ENCODE measurements at places on chromosomes 7 and 10.

DNA sequence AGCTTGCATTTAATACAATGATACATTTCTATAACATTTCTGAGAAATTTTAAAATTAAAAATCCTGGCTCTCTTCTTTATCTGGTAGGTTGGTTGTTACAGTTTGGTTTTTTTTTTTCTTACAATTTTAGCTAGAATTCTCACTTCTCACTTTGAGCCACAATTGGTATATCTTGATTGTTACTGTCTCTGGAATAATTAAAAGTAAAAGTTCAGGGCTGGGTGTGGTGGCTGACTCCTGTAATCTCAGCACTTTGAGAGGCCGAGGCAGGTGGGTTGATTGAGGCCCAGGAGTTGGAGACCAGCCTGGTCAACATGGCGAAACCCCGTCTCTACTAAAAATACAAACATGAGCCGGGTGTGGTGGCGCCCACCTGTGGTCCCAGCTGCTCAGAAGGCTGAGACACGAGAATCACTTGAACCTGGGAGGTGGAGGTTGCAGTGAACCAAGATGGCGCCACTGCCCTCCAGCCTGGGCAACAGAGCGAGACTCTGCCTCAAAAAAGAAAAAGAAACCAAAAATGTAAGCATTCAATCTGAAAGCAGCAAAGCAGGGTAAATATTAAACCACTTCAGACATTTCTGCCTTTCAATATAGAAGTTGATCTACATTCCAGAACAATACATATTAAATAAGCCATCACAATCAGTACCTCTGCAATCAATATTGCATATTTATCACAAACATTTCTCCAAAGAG, 88.6 kb upstream of the PFKP start:
- no peak for DNase-seq

DNA sequence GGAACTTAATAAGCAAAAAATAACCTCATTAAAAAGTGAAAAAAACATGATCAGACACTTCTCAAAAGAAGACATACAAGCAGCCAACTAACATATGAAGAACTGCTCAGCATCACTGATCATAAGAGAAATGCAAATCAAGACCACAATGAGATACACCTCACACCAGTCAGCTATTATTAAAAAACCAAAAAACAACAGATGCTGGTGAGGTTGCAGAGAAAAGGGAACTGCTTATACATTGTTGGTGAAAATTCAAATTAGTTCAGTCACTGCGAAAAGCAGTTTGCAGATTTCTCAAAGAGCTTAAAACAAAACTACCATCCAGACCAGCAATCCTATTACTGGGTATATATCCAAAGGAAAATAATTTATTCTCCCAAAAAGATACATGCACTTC, 513.3 kb downstream of the MDFIC start:
- DNase-seq = no peak

DNA sequence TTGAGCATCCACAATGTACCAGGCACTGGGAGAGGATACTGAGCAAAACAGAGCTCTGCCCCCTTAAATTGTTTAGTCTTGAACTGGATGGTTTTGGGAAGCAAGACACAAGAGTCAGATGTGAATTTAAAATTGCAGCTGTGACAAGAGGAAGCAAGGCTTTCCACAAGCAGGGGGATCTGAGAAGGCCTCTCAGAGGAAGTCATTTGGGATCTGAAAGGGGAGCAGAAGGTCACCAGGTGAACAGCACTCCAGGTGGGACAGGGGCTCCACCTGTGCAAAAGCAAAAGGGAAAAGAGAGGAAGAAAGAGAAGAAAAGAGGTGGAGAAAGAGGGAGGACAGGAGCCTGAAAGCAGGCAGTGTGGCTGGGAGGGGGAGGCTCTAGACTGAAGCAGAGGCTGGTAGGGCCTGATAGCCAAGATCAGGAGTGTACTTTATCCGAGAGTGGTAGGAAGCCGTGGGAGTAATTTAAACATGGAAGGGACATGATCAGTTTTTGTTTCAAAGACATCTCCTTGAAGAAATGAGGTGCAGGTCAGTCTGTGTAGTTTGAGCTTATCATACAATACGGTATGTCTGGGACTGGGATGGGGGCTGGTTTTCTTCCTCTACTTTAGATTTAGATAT, 76.1 kb upstream of the DUSP5 start:
- no peak for DNase-seq

DNA sequence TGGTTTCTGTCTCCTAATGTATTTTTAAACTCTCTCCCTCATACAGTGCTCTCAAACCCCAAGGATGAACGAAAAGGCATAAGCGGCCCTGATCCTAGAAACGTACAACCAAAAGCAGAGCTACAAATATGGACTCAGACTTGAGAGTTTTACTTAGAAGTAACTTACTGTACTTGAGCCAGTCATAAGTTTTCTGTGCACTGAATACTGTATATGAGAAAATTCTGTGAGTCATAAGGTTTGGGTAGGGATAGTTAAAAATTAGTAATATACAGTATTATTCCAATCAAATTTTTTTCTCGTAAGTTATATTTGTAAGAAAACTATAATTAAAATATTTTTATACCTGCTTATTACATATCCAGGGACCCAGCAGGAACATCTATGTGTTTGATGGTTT, 5.9 kb upstream of the ASL start:
- DNase-seq = no peak

Measured in esophagus muscularis mucosa (tissue), 4 donors.